Muscle of leg (tissue), 16 donors: ENCODE measurements at places on chromosomes 2 and 18. TPM values are rescaled to one million over a fixed set of nuclear protein-coding genes. Genes with fewer than 3 reads are reported as not detected.

GRCh38 chr18:54647176-54647575 is 56.1 kb downstream of the DYNAP start:
- DNase-seq: peak; percentile 3

DNA sequence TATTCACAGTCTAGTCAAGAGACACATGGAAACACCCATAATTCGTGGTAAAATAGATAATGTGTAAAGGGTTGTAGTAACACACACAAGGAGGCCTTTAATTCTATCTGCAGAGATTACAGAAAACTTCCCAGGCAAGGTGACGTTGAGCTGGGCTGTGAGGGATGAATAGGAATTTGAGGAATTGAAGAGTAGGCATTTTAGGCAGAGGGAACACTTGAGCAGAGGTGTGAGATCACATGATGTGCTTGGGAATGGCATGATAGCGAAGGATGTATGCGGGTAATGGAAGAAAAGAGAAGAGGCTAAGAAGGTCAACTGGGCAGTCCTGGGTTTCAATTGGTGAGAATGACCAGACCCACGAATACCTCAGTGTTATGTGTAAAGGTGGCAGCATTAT is 20.2 kb downstream of the DRC1 start:
- no peak for DNase-seq

- DNase-seq: no peak
Observed at GRCh38 chr2:187542123-187542522, 12.1 kb downstream of the TFPI start.

DNA sequence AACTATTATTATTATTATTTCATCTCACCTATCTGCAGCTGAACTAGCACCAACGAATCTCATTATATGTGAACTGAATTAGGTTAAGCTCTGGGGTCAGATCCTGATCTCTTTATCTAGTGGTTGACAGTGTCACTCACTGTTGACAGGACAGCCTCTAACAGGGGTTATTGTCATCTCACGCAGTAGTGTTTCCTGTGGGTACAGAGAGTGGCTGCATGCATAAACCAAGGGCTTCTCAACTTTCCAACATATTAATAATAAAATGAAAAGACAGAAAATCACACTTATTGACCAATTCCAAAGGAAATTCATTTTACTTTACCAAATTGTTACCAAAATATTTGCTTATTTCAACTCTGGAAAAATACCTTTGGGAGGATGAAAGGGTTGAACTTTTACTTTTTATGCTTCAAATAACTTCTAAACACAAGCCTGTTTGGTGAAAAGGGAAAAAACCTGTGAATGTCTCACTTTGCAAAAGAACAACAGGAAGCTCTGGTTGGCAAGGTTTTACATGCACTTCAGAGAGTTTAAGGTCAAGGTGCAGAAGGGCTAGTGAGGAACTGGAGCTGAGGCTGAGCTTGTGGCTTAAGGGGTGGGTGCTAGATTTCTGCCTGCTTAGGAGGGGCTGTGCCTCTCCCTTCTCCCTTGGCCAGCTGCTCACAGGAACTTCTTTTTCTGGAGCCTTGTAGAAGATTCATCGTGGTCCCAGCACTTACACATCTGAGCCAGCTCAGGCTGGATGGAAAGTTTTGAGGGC is 72.6 kb downstream of the CTAGE1 start:
- no peak for DNase-seq

The MYO5B gene
- total RNA-seq: 0.98 TPM

The RIF1 gene
- 38.6 TPM for total RNA-seq

DNA sequence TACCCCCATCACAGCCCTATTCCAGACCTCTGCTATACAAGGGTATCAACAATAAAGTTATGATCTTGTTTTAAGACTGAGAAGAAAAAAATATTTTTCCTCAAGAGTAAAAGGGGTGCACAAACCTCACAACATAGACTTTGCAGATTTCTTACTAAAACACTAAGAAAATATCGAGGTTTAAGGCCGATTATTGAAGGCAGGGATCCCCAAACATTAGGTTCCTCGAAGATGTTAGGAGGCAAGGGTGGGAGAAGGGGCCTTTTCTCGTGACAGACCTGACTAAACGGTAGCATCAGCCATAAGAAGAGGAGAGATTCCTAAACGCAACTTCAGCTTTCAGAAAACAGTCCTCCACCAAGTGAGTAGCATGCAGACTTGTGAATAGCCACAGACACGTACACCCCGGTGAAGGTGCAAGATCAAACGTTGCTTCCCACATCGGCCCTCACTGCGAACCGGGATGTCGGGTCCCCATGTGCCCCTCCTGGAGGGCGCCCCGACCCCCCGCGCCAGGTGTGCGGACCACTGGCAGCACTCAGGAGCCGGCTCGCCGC is 678 bp downstream of the PIAS2 start:
- DNase-seq: peak; percentile 55

GRCh38 chr18:6404834-6405233 is 9.9 kb downstream of the L3MBTL4 start:
- DNase-seq: no peak

The CTLA4 gene
- 0.31 TPM for total RNA-seq

The DTYMK gene
- total RNA-seq: 22.7 TPM

GRCh38 chr2:45886171-45886663 is 234.7 kb downstream of the PRKCE start:
- no peak for DNase-seq

GRCh38 chr2:134453476-134453875 is 199.6 kb downstream of the MGAT5 start:
- no peak for DNase-seq

DNA sequence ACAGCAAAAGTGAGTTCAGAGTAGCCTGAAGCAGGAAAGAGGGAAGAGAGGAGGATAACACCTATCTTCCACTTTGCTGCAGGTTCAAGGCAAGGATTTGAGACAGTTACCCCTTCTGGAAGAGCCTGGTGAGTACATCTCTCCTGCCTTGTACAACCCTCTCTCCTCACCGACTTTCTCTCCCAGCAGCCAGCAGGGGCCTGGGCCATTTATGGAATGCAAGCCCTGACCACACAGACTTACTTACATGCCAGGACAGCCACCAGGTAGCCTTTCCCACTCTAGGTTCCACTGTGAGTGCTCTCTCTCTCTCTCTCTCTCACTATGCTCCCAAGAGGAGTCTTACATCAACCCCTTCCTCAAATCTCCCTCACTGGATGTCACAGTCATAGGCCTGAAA is 57.0 kb downstream of the BCL11A start:
- DNase-seq: no peak

DNA sequence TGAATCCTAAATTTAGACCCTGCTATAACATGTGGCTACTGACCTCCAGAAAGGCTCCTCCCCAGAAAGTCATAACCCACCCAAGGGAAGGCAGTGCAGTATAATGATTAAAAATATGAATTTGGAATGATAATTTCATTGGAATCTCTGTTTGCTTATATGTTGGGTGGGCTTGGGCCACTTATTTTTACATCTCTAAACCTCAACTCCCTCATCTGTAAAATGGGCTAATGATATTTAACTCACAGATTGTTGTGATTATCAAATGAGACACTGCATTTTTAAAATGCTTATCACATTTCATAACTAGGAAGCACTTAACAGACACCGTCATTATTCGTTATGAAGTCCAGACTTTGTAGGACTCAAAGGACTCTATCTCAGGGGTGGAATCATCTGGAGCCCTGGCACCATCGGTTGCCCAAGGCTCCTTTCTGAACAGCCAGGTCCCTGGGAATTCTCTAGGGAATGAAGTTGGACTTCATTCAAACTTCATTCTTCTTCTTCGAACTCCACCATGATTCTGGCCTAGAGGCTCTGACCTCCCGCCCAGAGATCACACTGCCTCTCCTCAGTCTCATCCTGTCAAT is 33.1 kb upstream of the RMDN2 start:
- no peak for DNase-seq

DNA sequence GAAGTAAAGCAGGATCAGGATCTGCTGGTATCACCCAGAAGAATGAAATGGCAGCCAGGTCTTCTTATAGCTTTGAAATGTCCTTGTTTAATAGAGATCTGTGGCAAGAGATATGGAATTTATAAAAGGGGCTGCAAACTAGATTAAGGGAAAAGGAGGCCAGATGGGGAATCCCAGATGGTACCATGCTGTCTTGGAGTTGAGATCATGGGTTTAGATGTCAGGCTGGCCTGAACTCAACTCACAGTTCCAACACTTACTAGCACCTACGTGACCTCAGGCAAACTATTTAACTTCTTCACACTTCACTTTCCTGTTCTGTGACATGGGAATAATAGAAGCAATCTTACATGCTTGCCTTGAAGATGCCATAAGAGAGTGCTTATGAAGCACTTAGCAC is 188.2 kb downstream of the ALK start:
- DNase-seq: no peak

- DNase-seq: no peak
Observed at GRCh38 chr2:38213619-38214167, 137.7 kb upstream of the CYP1B1 start.

The CNRIP1 gene
- total RNA-seq: 21.1 TPM

The PSD4 gene
- total RNA-seq: 1.6 TPM

The RBMS1 gene
- 51.9 TPM for total RNA-seq

The NCKAP5 gene
- total RNA-seq: 4.7 TPM

The TUBA3E gene
- total RNA-seq: not detected

GRCh38 chr2:173983391-173983871 is 18.3 kb upstream of the SP3 start:
- peak; percentile 83 for DNase-seq

- DNase-seq: peak; percentile 77
Observed at GRCh38 chr2:74876081-74876886, 42.4 kb downstream of the HK2 start.

GRCh38 chr2:43285987-43286386 is 59.6 kb upstream of the ZFP36L2 start:
- no peak for DNase-seq

DNA sequence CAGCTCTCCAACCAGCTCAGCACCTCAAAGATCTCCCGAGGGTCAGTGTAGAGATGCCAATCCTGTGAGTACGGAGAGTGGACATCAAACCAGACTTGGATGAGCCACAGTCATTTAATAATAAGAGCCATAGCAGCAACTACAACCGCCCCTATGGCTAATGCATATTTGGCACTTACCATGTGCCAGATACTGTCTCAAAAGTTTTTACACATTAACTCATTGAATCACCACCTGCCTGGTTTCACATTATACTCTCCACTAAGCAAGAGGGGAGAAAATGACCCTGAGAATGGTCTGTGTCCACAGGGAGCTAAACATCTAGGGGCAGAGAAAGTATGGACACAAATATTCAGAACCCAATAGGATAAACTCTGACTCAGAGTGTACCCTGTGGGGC is 2.6 kb downstream of the CNPPD1 start:
- no peak for DNase-seq

DNA sequence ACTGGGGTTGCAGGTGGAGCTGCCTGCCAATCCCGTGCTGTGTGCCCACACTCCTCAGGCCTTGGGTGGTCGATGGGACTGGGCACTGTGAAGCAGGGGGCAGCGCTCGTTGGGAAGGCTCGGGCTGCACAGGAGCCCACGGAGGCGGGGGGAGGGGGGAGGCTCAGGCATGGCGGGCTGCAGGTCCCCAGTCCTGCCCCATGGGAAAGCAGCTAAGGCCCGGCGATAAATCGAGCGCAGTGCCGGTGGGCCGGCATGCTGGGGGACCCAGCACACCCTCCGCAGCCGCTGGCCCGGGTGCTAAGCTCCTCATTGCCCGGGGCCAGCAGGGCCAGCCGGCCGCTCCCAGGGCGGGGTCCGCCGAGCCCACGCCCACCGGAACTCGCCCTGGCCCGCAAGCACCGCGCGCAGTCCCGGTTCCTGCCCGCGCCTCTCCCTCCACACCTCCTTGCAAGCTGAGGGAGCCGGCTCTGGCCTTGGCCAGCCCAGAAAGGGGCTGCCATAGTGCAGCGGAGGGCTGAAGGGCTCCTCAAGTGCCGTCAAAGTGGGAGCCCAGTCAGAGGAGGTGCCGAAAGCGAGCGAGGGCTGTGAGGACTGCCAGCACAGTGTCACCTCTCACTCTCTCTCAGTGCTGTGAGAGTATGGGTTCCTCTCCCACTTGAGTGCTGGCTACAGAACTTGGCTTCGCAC is 1210.6 kb upstream of the NXPH2 start:
- no peak for DNase-seq

The REG3A gene
- not detected for total RNA-seq
